Activated CD8-positive, alpha-beta memory T cell treated with anti-CD3 and anti-CD28 coated beads for 48 hours (primary cell): ENCODE measurements at places on chromosomes 16 and 17.
A peak's percentile ranks its signal among the peaks of the same experiment; 100 is the strongest.

GRCh38 chr16:27449434-27450195 lies 47.6 kb downstream of the IL21R start:
- DNase-seq, result peak; percentile 68

DNA sequence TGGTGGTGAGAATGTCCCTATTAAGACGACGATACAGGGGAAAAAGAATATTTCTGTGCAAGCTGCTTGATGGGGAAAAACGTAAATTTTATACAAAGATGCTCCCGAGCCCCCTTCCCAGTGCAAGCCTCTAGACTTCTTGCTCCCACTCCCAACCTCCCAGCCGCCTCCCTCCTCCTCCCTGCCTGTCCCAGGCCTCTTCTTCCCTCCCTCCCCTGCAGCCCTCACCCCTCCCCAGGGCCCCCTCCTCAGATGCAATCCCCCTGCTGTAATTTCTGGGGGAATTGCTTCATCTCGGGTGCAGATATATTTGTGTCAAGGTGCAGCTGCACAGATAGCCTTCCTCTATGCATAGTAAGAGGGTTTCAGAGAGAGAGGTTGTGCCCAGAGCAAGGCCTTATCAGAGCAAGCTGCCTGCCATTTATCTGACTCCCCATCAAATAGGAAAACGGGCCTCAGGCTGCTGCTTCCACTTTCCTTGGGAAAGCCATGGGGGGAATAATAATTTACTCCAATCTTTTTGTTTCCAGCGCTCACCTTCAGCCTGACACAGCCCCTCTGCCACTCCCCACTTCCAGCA lies 47.4 kb upstream of the LHX1 start:
- DNase-seq, result no peak

- no peak for DNase-seq
Measured at GRCh38 chr17:83089328-83090132, 10.1 kb downstream of the METRNL start.

DNA sequence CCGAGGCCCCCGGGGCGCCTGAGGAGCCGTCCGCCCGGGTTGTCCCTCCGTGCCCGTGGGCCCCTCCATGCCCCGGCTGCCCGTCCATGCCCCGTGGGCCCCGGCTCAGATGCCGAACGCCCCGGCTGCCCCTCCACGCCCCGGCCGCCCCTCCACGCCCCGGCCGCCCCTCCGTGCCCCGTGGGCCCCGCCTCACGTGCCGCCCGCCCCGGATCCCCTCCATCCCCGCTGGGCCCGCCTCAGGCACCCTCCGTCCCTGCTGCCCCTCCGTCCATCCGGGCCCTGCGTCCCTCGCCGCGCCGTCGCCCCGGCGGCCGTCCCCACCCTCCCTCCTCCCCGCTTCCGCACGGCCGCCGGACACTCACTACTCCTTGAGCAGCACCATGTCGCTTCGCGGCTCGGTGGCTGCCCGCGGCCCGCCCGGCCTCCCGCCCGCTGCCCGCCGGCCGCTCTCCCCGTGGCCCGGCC lies 382 bp downstream of the PITPNA start:
- no peak for DNase-seq
